ENCODE measurements at places on chromosomes 3 and 15. TPM values are rescaled to one million over a fixed set of nuclear protein-coding genes. Genes with fewer than 3 reads are reported as not detected.

DNA sequence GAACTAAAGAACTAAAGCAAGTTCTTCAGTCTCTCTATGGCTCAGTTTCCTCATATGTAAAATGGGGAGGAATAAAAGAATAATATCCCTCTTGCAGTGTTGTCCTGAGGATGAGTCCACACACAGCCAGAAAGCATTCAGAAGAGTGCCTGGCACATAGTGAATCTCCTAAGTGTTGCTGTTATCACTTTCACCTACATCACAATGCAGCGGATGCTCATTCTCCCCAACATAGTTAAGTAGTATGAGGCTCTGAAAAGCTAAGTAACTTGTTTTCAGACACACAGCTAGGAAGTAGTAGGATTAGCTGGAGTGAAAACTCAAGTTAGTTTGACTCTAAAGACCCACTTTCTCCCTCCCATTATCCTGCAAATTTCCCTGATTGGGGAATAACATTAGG lies 9.1 kb upstream of the USP3 start:
- DNase-seq = no peak

Gene GPR62
- 0.05 TPM for polyA plus RNA-seq

Gene CILP
- polyA plus RNA-seq = 0.09 TPM

Gene GPR176
- polyA plus RNA-seq = 8.1 TPM

DNA sequence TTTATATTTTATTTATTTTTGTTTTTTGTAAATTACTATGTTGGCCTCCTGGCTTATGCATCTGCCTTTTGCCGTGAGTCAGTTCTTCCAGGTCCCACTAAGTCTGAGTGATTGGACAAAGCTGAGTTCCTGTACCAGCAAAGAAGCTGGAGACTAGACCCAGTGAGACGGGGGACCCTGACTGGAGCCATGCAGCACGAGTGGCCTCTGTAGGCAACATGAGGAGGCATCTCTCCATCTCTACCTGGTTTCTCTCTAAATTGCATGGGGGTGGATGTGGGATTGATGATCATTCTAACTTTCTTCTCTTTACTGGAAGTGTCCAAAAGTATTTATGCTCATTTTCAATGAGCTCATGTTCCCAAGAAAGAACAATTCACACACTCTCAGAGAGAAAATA lies 155.3 kb upstream of the MRPL3 start:
- no peak for DNase-seq

DNA sequence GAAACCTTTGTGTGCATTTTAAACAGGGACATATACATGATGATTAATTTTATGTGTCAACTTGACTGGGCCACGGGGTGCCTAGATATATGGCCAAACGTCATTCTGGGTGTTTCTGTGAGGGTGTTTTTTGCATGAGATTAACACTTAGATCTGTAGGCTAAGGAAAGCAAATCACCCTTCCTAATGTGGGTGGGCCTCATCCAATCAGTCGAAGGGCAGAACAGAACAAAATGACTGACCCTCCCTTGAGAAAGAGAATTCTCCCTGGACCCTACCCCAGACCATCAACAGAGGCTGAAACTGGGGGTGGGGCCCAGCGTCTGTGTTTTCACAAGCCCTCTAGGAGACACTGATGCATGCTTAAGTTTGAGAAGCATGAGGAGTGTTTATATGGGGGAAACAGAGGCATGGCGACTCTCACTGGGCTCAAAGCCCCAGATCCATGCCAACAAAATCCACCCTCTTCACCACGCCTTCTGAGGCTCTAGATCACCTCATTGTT lies 56.2 kb downstream of the ITGA11 start:
- DNase-seq = no peak

Gene MAP4
- polyA plus RNA-seq = 84.4 TPM

DNA sequence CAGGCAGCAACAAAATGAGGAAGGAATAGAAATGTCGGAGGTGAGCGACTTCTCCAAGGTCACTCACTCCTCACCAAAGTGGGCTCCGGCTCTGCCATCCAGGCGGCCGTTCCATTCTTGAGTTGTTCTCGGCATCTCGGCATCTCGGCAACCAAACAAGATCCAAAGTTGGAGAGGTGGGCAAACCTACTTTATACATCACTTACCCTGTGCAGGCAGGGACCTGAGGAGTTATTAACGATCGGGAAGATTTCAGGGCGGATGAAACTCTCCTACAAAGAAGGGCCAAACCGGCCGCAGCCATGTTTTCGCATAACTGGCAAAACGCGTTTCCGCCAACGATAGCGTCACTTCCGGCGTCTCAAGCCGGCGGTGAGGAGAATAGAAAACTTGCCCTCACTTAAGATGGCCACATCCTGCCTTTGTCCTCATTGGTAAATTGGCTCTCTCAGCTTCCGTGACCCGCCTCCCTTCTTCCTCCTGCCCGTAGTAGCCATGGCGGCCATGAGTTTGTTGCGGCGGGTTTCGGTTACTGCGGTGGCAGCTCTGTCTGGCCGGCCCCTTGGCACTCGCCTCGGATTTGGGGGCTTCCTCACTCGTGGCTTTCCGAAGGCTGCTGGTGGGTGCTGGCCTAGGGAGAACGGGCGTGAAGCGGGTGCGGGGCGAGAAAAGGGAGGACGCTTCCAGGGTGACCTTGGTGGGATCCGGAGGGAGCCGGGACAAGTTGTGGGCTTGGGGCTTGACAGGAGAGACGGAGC lies at the start of the genes MRPL47 and NDUFB5:
Gene MRPL47 (minus strand): TSS at position 318 of the 758 bp plus-strand sequence. CDS start 14 bp downstream, at position 304.
Gene NDUFB5 (plus strand): TSS at position 474 of the 758 bp plus-strand sequence. CDS start 22 bp downstream, at position 496.
- DNase-seq = peak; percentile 94
